ENCODE measurements at places on chromosomes 11 and 22.

- no peak for DNase-seq
These were observed 22.7 kb upstream of the CECR2 start for GRCh38 chr22:17346578-17346977.

DNA sequence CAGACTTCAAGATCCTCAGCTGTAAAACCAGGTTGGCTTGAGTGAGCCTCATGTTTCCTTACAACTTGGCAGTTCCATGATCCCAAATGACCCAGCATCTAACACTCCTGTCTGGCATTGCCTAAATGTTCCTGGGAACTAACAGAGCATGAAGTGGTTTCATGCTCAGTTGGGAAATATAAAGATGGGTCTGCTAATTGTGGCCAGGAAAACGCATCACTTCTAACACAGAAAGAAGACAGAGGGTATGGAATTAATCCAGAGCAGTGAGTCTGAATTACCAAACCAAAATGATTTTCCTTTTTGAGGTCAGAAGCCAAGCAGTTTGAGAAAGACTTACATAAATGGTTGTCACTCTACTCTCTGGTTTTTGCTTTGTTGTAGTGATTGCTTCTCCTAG, 60.5 kb upstream of the MMP13 start:
- DNase-seq = no peak

- no peak for DNase-seq
These were observed 7.6 kb downstream of the LRRC10B start for GRCh38 chr11:61516191-61516590.

- DNase-seq = no peak
These were observed 64.5 kb upstream of the B3GAT1 start for GRCh38 chr11:134476435-134477021.

DNA sequence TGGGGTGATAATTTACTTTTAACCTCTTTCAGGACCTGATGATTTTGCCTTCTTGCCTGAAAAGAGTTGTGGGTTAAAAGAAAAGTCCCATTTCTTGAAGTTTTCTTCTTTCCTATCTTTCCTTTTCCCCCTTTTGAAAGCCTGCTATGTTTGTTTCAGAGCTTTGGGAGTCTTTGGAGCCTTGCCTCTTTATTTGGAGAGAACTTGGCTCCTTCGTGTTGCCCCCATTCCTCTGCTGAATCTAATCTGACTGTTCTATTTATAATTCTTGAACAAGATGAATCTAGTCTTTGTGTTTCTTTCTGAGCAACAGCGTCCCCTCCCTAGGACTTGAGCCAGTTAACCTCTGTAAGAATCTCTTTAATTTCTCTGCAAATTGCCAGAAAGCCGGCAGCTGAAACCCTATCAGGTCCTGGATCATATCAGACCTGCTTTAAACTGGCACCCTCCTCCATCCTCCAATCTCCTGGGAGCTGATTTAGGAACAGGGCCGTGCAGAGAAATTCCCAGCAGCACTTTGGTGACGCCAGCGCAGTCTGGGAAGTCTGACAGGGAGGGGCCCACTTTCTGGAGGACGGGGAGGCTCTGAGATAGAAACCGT, 289.1 kb upstream of the SORL1-AS1 start:
- no peak for DNase-seq

DNA sequence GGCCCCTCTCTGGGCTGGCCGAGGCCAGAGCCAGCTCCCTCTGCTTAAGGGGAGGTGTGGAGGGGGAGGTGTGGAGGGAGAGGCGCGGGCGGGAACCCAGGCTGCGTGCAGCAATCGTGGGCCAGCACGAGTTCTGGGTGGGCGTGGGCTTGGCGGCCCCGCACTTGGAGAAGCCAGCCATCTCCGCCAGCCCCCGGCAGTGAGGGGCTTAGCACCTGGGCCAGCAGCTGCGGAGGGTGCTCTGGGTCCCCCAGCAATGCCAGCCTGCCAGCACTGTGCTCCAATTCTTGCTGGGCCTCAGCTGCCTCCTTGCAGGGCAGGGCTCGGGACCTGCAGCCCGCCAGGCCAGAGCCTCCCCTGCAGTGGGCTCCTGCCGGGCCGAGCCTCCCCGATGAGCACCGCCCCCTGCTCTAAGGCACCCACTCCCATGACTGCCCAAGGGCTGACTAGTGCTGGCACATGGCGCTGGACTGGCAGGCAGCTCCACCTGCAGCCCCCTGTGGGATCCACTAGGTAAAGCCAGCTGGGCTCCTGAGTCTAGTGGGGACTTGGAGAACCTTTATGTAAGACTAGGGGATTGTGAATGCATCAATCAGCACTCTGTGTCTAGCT, 96.7 kb upstream of the OR9G4 start:
- no peak for DNase-seq

DNA sequence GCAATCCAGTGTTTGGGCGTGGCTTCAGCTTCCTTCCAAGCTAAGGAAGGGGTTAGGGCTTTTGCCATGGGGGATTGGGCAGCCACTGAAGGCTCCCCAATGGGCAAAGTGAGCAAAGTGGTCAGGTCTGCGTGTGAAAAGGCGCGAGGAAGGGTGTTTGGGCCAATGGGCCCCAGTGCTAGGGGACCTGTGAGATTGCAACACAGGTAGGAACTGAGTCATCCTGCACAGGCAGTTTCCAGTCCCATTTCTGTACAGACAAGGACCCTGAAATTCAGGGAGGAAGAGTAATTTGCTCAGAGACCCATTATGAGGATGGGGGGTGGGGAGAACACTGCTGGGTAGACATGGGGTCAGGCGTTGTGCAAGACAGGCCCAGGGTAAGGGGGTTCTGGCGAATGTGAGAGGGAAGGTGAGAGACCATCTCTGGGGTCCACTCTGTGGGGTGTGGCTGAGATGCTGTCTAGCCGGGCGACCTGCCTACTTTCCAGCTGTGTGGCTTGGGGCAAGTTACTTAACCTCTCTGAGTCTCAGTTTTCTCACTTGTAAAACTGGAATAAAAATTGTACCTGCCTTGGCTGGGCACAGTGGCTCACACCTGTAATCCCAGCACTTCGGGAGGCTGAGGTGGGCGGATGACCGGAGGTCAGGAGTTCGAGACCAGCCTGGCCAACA, 7.3 kb downstream of the CCDC88B start:
- no peak for DNase-seq

DNA sequence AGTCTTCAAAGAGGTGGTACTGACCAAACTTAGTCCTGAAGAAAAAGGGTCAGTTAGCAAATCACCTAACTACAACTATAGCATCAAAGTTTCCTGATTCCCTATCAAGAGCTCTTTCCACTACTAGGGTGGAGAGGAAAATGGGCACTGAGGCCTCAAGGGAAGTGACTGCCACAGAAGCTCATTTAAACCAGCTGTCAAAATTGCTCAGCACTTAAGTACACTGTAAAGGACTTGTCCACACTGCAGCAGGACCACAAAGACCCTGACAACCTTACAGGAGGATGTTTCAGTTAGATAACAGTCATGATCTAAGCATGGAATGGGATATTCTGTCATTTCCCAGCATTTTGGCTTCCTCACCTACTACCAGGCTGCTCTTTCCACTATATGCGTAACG, 33.0 kb downstream of the FAM168A start:
- no peak for DNase-seq

DNA sequence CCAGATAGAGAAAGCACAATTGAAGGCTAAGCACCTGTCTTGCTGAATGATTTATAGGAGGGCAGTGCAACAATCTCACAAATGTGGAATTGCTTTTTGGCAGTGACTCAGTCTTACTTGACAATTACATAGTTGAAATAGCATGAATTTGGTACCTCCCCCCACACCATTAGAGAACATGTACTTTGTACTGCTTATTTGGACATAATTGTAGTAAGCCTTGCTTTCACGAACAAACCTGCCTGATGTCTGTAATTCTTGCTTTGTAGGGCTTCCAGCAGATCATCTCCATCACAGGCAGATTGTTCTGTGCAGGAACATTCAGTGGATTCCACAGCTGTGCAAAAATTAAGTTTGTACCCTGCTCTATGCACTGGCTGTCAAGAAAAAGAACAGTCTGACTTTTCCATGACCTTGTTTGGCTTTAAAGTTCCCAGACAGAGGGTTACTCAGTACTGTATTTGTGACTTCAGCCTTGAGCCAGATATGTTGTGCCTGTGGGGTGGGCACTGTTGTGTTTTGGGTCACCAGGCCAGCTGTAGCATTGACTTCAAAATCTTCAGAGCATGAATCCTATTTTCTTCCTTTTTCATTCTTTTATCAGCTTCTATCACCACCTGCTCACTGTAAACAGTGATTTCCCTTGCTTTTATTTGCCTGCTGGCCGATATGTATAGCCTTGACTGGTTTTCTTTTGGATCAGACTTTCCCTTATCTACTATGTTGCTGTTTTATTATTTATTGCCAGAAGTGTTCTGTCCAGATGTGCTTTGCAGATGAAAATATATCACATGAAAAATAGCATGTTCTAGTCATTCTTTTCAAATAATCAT, 941.0 kb upstream of the CHORDC1 start:
- DNase-seq = no peak

- no peak for DNase-seq
These were observed 249.9 kb downstream of the TTC28 start for GRCh38 chr22:28429711-28430110.

DNA sequence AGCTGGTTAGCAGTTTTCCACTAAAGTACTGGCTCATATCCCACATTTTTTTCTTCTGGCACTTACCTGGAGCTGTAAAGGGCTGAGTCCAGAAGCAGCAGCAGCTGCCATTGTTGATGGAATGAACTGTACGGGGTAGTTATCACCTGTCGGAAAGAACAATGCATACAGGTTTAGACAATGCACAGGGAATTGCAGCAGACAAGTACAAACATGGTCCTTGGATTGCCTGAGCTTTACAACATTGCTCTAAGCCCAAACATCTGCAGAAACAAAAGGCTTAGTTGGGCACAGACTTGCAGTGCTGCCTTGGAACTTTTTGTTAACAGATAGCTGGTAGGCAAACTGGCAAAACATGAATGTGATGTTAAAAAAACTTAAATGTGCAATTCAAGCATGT, 258.8 kb downstream of the SOX6 start:
- no peak for DNase-seq

GRCh38 chr11:76443268-76443980, 1.4 kb upstream of the EMSY start:
- no peak for DNase-seq

GRCh38 chr11:88313441-88313840, 24.1 kb downstream of the CTSC start:
- no peak for DNase-seq

DNA sequence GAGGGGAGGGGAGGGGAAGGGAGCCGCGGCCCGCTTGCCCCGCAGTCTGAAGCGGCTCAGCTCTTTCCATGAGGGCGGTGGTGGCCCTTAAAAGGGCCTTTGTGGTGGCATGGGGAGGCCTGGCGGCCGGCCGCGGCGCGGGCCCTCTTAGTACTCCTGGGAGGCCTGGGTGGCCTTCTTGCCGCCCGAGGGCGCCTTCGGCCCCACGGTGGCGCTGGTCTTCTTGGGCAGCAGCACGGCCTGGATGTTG, 6.9 kb downstream of the DPAGT1 start:
- peak; percentile 41 for DNase-seq

- no peak for DNase-seq
These were observed 109.3 kb upstream of the BMAL1 start for GRCh38 chr11:13168271-13168670.

- no peak for DNase-seq
These were observed 4.2 kb downstream of the PEX16 start for GRCh38 chr11:45913514-45913913.

DNA sequence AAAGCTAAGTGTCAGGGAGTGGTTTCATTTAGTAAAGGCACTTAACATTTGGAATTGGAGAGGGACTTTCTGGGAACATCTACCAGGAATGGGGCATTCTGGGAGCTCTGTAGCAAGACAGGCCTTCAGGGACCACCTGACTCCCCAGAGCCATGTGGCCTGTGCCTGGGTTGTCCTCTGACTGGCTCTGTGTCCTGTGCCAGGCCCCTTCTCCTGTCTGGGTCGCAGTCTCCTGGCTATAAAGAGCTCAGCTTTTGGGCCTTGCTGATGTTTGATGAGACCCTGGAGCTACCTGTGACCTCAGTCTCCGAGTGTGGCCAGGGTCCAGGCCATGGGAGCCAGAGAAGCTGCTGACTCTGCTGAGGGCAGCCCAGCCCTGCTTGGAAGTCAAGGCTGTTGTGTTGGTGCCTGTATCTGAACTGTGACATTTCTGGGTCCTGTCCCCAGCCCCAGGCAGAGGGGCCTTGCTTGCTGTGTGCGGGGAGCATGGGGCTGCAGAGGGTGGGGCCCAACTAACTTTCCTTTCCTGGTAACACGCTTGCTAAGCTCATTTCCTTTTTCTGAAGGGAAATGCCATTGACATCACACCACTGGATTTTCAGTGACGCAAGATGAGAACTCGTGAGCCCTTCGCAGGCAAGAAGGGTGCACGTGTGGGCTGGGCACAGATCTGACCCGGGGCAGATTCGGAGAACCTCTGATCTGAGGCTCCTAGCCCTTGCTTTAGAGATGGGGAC, 41.3 kb downstream of the LRRC32 start:
- no peak for DNase-seq
